ENCODE measurements at places on chromosomes 1 and 21. TPM values are rescaled to one million over a fixed set of nuclear protein-coding genes. Genes with fewer than 3 reads are reported as not detected.

Gene KCNJ6
- not detected for total RNA-seq

DNA sequence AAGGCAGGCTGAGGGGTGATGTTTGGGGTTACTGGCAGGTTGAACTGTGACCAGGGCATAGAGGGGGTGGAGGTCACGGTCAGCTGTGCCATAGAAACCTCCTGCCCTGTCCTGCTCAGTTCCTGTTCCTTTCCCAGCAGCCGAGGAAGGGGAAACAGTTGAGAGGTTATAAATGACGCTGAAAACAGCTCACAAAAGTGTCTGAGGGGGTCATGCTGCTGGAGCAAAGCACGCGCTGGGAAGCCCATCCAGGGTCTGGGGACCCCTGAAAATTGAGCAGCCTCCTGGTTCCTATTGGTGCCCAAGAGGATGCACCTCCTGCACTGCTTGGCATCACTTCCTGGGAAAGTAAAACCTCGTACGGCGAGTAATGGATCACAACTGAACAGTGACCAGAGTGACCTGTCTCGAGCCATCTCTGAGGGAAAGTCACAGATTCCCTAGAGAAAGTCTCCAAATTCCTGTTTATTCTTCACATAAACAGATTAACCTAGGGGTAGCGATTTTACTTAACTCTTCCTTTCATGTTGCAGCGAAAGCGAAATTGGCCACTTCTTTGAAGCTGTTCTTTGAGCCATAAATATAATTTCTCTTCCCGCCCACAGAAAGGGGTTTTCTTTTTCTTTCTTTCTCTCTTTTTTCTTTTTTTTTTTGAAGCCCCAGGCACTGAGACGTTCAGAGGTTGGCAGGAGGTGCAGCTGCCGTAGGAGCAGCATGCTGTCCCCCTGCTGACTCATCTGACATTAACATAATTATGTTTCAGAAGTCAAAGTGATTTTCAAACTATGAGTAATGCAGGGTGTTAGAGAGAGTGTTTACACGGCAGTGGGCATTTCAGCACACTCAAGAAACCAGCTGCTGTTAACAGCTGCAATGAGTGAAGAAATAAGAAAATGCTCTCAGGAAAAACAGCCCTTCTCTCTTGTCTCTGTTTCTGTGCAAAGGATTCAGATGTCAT is 41.8 kb upstream of the ATF3 start:
- peak; percentile 18 for DNase-seq
- peaks cover 17% of the 10 kb centered on the region for H3K4me1 ChIP-seq
- H3K36me3 ChIP-seq, result no peaks in the 10 kb centered on the region
- H3K4me3 ChIP-seq, result peak overlapping the region; percentile 91
- no peaks in the 10 kb centered on the region for H3K27me3 ChIP-seq

DNA sequence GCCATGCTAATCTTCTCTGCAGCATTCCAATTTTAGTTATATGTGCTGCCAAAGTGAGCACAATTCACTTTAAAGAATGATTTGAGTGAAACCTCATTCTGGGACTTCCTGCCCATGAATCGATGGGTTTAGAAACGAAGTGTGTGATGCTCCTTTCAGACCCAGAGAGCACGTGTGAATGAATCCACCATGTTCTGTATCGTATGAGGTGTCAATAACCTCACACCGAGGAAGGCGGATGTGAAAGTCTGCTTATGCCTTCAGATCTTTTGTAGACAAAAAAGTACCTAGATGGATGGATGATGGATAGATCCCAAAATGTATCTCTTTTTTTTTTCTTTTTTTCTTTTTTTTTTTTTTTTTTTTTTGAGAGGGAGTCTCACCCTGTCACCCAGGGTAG is 13.8 kb downstream of the UBASH3A start:
- H3K36me3 ChIP-seq, result peaks cover 31% of the 10 kb centered on the region
- no peak for DNase-seq
- H3K27me3 ChIP-seq, result no peaks in the 10 kb centered on the region
- H3K4me1 ChIP-seq, result peaks cover 77% of the 10 kb centered on the region

DNA sequence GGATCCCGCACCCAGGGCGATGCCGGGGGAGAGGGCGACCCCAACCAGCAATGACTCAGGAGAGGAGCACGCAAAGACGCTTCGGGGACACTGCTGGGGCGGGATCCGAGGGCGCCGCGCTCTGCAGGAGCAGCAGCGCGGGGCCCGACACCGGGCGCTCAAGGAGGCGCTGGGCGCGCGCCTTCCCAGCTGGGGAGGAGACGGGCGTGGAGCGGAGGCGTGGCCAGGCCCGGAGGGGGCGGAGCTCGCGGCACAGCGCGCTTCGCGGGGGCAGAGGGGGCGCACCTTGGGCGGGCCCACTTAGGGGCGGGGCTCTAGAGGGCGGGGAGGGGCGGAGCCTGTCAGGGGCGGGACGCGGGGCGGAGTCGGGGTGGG is 369 bp downstream of the SUMO3 start:
- H3K4me1 ChIP-seq, result peaks cover 11% of the 10 kb centered on the region
- no peaks in the 10 kb centered on the region for H3K27me3 ChIP-seq
- peak; percentile 89 for DNase-seq
- H3K4me3 ChIP-seq, result peak overlapping the region; percentile 80
- H3K36me3 ChIP-seq, result peaks cover under 1% of the 10 kb centered on the region

Gene ELAVL4
- not detected for total RNA-seq

GRCh38 chr1:225870911-225871310 is 11.3 kb downstream of the TMEM63A start:
- peak overlapping the region; percentile 83 for H3K27ac ChIP-seq
- peaks cover 71% of the 10 kb centered on the region for H3K4me1 ChIP-seq
- DNase-seq, result no peak
- peaks cover 97% of the 10 kb centered on the region for H3K36me3 ChIP-seq
- H3K27me3 ChIP-seq, result no peaks in the 10 kb centered on the region
